NCI-H524 treated with DMSO at 0.1 percent for 48 hours (cell line): ENCODE measurements at places on chromosomes 7 and 10.

GRCh38 chr10:52053497-52053896 lies 260.6 kb upstream of the DKK1 start:
- DNase-seq = no peak

DNA sequence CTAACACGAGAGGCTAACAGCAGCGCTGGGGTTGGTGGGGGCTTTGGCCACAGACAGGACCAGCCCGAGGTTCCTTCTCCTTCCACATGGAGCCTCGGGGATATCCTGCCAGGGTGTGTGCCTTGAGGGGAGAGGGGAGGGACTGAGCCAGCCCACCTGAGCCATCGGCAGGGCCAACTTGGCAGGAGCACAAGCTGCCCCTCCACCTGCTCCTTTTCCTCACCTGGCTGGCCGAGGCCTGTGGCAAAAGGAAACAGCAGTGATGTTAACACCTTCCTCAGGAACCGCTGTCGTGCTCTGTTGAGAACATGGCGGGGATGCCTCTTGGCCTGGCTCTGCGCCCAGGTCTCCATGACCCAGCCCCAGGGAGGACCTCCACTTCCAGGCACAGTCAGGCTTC lies 255.1 kb upstream of the PPP2R2D start:
- no peak for DNase-seq

DNA sequence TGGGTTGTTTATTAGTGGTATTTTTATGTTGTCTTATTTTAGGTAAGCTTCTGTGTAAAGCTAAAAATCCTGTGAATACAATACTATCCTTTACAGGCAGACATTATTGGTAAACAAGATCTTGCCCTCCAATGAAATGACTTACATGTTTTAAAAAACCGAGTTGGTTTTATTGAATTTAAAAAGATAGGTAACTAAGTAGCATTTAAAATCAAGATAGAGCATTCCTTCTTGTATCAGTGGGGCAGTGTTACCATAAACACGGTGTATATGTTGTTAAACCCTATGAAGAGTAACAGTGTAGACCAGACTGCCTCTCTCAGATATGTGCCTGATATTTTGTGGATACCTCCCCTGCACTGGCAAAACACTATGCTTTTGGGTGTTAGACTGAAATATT lies 81.0 kb downstream of the SNX10 start:
- DNase-seq = no peak

GRCh38 chr10:89295597-89295996 lies 6.2 kb upstream of the IFIT2 start:
- no peak for DNase-seq

DNA sequence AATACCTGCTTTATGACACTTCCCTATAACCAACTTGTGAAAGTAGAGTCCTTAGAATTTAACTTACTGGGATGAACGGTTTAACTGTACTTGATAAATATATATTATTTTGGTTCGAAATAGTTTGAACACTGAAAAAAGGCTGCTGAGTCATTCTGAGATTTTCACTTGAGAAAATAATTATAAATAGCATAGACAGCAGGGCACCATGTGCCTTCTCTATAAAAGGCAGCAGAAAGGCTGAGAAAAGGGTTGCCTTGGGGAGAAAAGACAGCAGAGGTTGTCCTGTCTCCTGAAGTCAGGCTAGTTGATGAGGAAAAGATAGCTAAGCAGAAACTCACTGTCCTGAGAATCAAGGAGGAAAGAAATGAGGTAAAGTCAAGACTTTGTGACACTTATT lies 92.4 kb downstream of the CTTNBP2 start:
- no peak for DNase-seq

DNA sequence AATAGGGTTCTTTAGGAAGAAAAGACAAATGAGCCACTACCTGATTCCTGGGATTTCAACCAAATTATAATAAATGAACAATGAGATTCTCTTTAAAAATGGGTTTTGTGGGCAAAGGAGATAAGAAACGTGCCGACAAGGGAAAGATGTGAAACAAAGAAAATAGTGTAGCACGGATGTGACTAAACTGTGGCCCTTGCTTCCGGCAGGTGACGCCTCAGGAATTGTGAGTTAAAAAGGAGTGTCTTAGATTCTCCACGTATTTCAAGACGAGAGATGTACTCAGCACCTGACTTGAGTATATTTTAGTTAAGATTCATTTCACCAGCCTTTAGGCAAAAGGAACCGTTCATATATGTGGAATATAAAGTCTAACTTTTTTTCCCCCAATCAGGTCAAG lies 75.9 kb downstream of the DNAH11 start:
- no peak for DNase-seq

- DNase-seq = no peak
Measured at GRCh38 chr10:114356126-114356525, 48.2 kb downstream of the AFAP1L2 start.

- DNase-seq = no peak
Measured at GRCh38 chr7:2165610-2166594, 66.8 kb downstream of the MAD1L1 start.

DNA sequence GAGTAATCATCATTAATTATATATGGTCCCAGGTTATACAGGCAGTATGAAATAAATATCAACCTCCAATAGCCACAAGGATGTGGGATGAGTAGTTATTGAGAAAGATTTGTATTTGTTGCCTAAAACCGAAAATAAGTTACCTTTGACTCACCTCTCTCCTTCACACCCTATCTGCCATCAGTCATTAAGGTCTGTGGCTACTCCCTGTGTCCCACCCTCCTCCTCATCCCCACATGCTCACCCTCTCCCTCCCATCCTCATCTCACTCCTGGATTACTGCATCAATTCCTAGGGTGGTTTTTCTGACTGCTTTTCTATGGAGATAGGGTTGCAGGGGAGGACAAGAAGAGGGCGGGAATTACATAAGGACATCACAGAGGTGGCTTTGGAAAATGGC lies 9.1 kb upstream of the GGCT start:
- no peak for DNase-seq

GRCh38 chr10:43921881-43922280 lies 273.2 kb upstream of the ZNF32 start:
- no peak for DNase-seq

DNA sequence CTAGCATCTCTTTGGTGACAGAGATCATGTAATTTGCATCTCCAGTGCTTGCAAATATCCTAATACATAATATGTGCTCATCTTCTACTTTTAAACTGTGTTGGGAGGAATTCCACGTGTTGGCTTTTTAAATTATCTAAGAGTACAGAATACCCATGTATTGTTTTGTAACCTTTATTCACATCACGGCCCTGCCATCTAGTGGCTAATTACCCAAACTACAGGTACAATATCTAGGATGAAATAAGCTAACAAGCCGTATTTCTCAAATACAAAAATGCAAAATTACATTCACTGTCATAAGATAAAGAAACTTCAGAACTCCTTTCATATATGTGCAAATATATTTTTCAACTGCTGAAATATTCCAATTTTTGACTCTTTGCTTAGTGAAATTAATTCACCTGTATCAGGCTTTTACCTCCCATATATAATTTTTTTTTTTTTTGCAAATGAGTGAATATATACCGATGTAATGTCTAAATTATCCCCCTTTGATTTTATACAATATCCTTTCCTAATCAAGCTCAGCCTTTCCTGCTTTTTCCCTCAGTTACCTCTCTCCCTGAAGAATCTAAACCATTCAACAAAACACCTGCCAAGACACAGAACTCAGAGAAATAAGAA lies 30.3 kb upstream of the LSM8 start:
- DNase-seq = no peak

DNA sequence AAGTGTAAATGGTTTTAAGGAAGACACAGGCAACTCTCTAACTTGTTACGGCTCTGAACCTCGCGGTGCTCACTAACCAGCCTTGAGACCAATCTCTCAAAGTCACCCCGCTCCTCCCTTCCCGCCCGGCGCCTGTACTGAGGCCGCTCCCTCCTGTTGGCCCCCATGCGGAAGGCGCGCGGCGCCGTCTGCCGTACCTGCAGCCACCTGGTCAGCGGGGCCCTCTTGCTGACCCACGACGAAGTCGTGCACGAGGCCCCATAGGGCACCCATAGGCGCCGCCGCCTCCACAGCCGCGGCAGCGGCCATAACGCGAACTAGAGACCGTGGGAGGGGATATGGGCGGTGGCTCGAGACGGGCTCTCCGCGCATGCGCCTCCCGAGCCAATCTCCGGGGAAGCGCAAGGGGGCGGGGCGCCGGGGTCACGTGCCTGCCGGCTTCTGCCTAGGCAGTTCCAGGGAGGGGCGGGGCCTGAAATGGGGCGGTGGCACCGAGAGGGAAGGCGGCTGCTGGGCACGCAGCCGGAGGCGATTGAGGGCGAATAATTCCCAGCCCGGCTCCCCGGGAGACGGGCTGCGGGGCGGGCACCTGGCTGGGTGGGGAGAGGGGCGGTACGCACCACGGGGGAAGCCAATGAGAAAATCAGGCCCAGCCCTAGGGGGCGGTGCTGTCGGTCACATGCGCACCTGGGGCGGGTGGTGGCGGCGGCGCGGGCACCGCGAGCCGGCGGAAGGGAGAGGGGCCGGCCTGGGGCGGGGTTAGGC lies at the start of gene MMS19:
Gene MMS19, minus strand, starts transcription at position 347 of the 765 bp plus-strand sequence. Its CDS starts 38 bp downstream, at position 309.
- DNase-seq = peak; percentile 58

DNA sequence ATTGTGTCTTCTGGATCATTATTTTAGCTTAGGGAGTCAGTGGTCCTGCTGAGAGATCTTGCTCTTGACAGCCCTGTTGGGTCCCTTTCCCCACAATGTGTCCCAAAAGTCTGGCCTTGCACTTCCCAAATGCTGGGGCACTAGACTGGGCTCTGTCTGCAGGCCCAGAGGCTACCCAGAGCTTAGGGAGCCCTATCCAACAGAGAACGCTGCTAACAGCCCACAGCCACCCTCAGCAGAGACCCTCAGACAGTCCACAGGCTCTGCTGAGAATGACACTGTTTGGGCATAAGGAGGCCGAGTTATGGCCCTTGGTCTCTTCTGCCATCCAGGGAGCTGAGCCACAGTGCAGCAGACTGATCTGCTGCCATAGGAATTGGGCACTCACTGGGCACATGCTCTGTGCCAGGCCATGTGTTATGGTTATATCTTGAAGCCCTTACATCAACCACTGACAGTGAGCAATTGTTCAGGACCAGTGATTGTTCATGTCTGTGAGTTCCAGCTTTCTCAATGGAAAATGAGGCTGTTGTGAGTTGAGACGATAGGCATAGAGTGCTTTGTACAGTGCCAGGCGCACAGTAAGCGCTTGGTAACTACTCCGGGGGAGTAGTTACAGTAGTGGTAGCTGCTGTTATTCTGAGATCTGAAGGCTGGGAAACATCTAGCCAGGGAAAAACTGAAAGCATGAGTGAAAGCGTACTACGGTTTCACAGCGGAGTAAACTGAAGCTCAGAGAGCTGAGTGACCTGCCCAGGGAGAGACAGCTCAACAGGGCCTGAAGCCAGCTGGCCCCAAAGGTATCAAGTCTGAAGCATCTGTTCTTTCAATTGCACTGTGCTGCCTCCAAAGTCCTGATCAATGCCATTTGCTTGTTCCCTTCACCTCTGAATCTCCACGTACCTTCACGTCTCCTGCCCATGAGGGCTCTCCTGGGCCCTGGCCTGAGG lies 77.6 kb upstream of the PRLHR start:
- no peak for DNase-seq

- DNase-seq = no peak
Measured at GRCh38 chr10:17980846-17981565, 29.3 kb downstream of the SLC39A12 start.

GRCh38 chr7:38903057-38903456 lies 5.9 kb downstream of the VPS41 start:
- DNase-seq = no peak

DNA sequence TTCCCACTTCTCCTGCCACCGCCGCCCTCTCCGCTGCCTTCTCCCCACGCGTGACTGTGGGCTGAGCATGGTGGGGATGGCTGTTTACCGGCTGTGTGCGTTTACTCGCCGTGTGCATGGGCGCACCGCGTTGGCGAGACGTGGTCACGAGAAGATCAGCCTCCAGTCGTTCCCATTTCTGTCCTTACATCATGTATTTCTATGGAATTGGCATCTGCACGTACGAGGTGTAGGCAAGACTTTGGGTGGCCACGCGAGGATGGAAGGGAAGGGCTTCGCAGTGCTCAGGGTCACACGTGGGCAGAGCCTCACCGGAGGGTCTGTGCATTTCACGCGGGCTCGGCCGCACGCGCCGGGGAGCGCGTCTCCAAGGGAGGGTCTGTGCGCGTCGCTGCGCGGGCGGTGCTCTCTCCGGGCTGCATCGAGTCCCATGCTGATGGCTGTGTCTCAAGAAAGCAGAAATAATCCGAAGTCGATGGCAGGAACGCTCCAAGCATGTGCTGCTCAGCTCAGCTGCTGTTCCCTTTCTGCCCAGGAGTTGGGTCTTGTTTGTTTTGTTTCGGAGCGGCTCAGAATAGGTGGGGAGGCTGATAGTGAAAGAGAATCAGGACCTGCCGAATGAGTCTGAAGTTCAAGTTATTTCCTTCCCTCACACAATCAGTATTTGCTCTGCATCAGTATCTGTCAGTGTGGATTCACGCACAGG lies 973 bp downstream of the CAMK1D start:
- DNase-seq = no peak

GRCh38 chr7:66255534-66256100 lies 50.5 kb downstream of the TPST1 start:
- DNase-seq = no peak

DNA sequence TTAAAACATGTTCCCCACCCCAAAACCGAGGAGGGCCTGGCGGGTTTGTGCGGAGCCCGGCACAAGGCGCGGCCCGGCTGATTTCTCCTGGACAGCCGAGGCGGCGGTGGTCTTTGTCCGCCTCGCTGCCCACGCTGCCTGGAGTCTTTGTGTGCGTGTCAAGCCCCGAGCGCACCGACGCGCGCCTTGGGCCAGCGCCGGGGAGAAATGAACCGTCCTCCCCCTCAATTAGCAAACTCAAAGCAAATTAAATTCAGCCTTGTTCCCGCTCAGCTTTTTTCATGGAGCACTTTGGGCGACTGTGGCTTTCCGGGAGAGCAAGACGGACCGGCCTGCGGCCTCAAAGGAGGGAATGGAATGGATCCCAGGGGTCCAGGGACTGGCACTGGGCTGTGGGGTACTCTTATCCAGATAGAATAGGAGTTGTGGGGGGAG lies 4.1 kb downstream of the EMX2 start:
- DNase-seq = no peak

DNA sequence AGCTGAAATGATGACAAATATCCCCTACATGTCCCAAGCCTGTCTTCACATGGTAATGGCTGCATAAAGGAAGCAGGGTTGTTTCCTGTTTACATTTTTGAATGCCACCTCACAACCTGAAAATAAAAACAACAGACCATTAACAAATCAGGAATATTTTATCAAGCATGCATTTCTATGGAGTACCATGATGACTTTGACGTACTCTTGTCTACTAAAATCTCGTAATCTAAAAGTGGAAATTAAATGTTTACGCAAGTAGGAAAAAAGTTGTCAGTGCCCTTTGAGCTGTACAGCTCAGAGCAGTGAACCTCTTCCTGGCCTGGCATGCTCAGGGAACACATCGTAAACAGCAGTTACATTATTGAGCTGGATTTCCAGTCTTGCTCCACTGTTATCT lies 194.1 kb downstream of the INHBA start:
- no peak for DNase-seq
